ENCODE measurements at places on chromosomes 12 and 14. TPM values are rescaled to one million over a fixed set of nuclear protein-coding genes. Genes with fewer than 3 reads are reported as not detected.

The TAS2R7 gene
- not detected for total RNA-seq

- H3K27me3 ChIP-seq: no peaks in the 10 kb centered on the region
- peaks cover 2% of the 10 kb centered on the region for H3K36me3 ChIP-seq
- no peak for DNase-seq
- no peak overlapping the region for H3K4me3 ChIP-seq
Observed at GRCh38 chr12:104555648-104556047, 98.9 kb downstream of the CHST11 start.

The NELL2 gene
- total RNA-seq: 212 TPM

- H3K27me3 ChIP-seq: no peaks in the 10 kb centered on the region
- H3K36me3 ChIP-seq: no peaks in the 10 kb centered on the region
- H3K4me1 ChIP-seq: no peaks in the 10 kb centered on the region
- no peak for DNase-seq
- H3K27ac ChIP-seq: no peak overlapping the region
Observed at GRCh38 chr12:94805749-94806529, 155.6 kb upstream of the TMCC3 start.

The LAG3 gene
- total RNA-seq: 9.5 TPM

The ASCL1 gene
- total RNA-seq: not detected

The KCNA1 gene
- total RNA-seq: not detected

GRCh38 chr14:81991998-81992397 is 458.3 kb upstream of the SEL1L start:
- no peaks in the 10 kb centered on the region for H3K4me1 ChIP-seq
- H3K27me3 ChIP-seq: no peaks in the 10 kb centered on the region
- H3K27ac ChIP-seq: no peak overlapping the region
- H3K4me3 ChIP-seq: no peak overlapping the region

DNA sequence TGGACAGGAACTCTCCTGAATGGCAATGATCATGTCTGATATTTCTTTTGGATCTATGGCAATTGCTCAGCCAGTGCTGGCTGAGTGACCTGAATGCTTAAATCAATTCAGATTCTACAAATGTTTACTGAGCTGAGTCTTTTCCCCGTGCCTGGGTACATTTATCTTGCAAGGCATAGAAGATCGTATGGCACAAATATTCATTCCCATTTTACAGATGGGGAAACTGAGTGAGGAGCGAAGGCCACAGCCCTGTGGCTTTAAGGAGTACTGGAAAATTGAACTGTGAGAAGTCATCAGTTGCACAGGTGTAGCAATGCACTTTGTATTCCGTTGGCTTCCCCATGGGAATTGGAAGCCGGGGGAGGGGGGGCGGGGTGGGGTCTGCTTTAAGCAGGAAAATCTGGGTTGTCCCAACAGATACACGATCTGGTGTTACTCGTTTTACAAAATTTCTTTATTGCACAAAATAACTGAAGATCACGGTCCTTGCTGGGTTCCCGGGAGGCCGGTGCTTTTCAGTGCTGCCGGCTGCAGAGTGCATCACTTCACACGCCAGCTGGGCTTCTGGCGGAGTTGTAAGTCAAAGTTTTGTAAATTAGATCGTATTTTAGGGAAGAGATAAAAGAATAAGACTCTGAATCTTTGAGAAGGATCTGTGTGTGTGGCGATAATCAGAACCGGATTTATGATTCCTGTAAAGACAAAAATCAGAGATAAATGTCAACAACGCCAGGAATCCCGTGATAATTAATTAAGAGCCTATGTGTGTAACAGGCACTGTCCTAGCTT is 75.0 kb upstream of the MAP1LC3B2 start:
- peaks cover 5% of the 10 kb centered on the region for H3K27me3 ChIP-seq
- DNase-seq: no peak
- no peak overlapping the region for H3K4me3 ChIP-seq
- no peaks in the 10 kb centered on the region for H3K36me3 ChIP-seq

- no peak overlapping the region for H3K27ac ChIP-seq
- H3K36me3 ChIP-seq: no peaks in the 10 kb centered on the region
- H3K4me1 ChIP-seq: no peaks in the 10 kb centered on the region
- no peak for DNase-seq
- H3K27me3 ChIP-seq: no peaks in the 10 kb centered on the region
Observed at GRCh38 chr12:38890102-38890855, 15.1 kb downstream of the CPNE8 start.

DNA sequence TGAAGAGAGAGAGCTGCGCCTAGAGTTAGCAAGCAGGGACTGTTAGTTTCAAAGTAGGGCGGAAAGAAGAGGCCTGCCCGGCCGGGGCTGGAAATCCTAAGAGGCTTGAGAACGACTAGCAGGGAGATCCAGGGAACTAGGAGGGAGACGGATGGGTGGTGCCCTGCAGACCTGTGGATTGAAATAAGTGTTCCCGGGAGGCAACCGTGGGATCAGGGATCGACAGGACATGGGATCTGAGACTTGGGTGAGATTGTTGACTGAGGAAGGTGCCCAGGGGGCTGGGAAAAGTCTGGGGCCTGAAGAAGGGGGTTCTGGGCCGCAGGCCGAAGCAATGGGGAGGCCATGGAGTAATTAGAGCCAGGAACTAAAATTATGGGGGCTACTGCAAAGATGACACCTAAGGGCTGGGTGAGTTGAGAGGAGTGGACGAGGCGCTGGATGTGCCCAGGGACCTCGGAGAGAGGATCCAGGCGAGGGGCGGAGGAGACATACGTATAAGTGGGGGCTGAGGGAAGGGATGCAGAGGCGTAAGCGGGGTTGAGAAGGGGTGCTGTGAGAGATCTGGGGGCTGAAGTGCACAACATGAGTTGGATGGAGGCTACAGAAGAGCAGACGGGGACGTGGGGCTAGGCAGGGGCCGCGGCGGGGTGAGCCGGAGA is 635 bp downstream of the LTA4H start:
- peak overlapping the region; percentile 83 for H3K4me3 ChIP-seq
- peaks cover 18% of the 10 kb centered on the region for H3K4me1 ChIP-seq
- DNase-seq: no peak
- H3K27ac ChIP-seq: peak overlapping the region; percentile 73
- no peaks in the 10 kb centered on the region for H3K36me3 ChIP-seq
- no peaks in the 10 kb centered on the region for H3K27me3 ChIP-seq

DNA sequence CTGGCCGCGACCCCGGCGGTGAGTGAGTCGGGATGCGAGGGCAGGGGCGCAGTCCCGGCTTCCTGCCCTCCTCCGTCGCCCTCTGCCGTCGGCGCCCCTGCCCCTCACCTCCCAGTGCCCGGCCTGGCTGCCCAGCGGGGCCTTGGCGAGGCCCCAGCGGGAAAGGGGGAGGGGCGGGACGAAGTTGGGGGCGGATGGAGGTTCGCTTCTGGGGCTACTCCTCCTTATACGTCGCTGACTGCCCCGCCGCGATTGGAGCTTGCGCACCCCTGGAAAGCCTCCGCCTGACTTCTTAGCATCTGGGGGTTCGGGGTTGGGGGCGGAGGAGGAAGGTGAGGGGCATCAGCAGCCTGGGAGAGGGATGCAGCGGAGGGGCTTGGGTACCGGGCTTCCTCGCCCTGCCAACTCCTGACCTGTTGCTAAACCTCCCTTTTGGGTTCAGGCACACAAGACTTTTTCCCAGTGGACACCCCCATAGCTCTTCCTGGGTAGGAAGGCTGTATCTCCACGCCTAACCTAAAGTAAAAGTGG is 406 bp downstream of the TMEM263 start:
- peak; percentile 46 for DNase-seq
- H3K4me1 ChIP-seq: peaks cover 16% of the 10 kb centered on the region
- H3K36me3 ChIP-seq: no peaks in the 10 kb centered on the region
- H3K27ac ChIP-seq: peak overlapping the region; percentile 63
- H3K27me3 ChIP-seq: no peaks in the 10 kb centered on the region

The AKAP6 gene
- 1.7 TPM for total RNA-seq

The GDF3 gene
- total RNA-seq: not detected

The SRRM4 gene
- total RNA-seq: not detected

- H3K4me1 ChIP-seq: no peaks in the 10 kb centered on the region
- no peaks in the 10 kb centered on the region for H3K36me3 ChIP-seq
- DNase-seq: no peak
- H3K27me3 ChIP-seq: peaks cover 3% of the 10 kb centered on the region
- H3K27ac ChIP-seq: no peak overlapping the region
- no peak overlapping the region for H3K4me3 ChIP-seq
Observed at GRCh38 chr12:106130474-106131113, 8.2 kb downstream of the NUAK1 start.

The BATF gene
- 22.4 TPM for total RNA-seq

The LPAR5 gene
- 5.8 TPM for total RNA-seq

DNA sequence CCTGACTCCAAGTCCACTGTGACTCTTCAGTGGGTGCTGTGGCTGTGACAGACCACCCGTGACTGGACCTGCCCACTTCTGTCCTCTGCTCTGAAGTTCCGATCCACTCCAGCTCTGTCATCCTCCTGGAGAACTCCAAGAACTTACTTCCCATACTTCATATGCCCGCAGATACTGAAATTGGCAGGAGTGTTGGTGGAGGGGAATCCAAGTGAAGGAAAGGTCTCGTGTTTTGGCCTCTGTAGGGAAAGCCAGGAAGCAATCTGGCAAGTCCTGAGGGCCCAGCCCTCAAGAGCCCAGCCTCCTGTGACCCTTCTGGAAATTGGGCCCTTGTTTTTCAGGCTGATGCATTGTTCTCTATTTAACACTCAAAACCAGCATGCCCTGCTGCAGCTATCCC is 22.4 kb upstream of the FKBP4 start:
- no peak overlapping the region for H3K4me3 ChIP-seq
- H3K36me3 ChIP-seq: no peaks in the 10 kb centered on the region
- no peaks in the 10 kb centered on the region for H3K4me1 ChIP-seq
- H3K27me3 ChIP-seq: no peaks in the 10 kb centered on the region
- DNase-seq: no peak
- no peak overlapping the region for H3K27ac ChIP-seq

All from T-cell (primary cell).